Heart left ventricle (tissue), 16 donors: ENCODE measurements at places on chromosomes 1 and 21. TPM values are rescaled to one million over a fixed set of nuclear protein-coding genes. Genes with fewer than 3 reads are reported as not detected.
A peak's percentile ranks its signal among the peaks of the same experiment; 100 is the strongest.

TESK2 gene
- total RNA-seq, result 2.3 TPM

VWA5B1 gene
- total RNA-seq, result 0.12 TPM

MX2 gene
- 4.2 TPM for total RNA-seq

- no peak for DNase-seq
These were observed 10.3 kb downstream of the PRRX1 start for GRCh38 chr1:170674239-170674638.

DNA sequence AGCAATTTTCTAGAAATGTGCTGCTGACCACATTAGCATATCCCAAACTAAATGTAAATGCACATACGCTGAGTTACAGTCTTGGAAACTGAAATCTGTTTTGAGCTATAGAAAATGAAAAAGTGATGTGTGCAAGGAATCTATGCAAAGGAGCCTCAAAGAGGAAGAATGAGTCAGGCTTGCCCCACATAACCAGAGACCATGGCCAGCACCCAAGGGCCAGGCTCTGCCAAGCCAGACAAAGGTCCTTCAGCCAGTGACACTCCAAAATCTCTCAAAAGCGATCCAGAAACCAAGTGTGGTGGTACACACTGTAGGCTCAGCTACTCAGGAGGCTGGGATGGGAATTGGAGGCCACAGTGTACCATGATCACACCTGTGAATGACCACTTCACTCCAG is 195.2 kb downstream of the TOMM20 start:
- peak; percentile 78 for DNase-seq

SETSIP gene
- total RNA-seq, result not detected

DNA sequence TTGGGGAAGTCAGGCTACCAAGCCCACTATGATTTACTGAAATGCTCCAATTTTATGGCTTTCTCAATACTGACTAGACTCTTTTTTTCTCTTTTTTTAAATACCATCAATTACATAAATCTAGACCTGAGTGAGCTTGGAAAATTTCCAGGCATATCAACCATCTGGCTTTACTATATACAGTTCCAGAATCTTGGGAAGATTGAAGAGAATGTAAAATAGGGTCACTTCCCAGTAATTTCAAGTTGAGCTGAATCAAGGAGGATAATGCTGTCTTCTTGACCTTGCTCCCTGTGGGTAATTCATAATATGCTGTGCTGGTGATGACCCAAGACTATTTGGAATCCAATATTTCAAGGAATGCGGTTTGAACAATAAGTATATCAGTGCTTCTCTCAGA is 108.1 kb downstream of the MAP3K21 start:
- no peak for DNase-seq

DNA sequence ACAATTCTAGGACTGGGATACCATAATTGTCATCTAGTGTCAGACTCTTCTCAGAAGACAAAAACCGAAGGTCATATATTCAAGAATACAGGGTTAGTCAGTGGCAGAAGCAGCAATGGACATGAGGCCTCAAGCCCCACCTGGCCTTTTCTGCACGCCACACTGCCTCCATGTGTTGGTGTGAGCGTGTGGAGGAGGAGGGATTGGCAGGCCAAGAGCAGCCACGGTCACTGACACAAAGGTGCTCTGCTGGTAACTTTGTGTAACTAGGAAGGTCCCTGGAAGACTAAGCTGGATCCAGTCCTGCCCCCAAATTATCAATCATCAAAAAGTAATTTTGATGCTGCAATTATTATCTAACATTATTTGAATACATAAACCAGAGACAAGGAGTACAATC is 34.9 kb downstream of the HSF2BP start:
- DNase-seq, result no peak

GRCh38 chr1:54124472-54124871 is 28.3 kb downstream of the CDCP2 start:
- no peak for DNase-seq

LYPD8 gene
- total RNA-seq, result not detected

- DNase-seq, result no peak
These were observed 20.7 kb downstream of the RIPK4 start for GRCh38 chr21:41745971-41746743.

- peak; percentile 79 for DNase-seq
These were observed 14.0 kb upstream of the THEMIS2 start for GRCh38 chr1:27858072-27858948.

PIGC gene
- 12.3 TPM for total RNA-seq

GRCh38 chr1:177770096-177770495 is 199.8 kb downstream of the SEC16B start:
- no peak for DNase-seq

SPATA45 gene
- not detected for total RNA-seq

DNA sequence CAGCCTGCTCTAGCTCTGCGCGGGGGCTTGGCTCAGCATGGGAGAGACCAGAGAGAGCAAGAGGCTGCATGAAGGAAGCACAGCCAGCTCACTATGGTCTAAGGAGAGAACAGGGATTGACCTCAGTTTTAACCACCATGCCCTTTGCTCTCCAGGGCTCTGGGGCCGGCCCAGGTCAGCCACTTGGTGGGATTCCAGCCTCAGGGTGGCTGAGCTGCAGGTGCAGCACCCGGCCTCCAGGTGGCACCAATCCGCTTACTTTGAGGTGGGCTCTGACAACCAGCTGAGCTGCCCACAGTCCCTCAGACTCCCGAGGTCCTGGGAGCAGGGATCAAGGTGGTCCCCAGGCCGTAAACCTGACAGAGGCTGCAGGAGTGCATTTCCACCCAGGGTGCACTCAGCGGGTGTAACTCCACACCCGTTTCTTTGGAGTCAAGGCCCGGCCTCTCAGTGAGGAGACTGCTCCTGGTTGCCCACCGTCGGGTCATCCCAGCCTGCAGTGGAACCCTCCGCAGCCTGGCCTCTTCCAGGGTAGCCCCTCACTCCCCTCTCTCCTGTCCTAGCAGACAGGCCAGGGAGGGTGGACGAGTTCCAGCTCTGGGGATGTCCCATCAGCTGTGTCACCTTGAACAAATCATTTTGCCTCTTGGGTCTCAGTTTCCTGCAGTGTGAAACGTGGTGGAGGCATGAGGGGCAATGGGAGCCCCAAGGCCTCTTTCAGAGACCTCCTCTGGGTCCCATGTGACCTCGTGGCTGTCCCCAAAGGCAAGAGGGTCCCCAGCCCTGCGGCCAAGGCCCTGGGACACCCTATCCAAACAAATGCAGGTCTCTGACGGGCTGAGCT is 607 bp upstream of the LGR6 start:
- peak; percentile 76 for DNase-seq

OR10J1 gene
- not detected for total RNA-seq

DNA sequence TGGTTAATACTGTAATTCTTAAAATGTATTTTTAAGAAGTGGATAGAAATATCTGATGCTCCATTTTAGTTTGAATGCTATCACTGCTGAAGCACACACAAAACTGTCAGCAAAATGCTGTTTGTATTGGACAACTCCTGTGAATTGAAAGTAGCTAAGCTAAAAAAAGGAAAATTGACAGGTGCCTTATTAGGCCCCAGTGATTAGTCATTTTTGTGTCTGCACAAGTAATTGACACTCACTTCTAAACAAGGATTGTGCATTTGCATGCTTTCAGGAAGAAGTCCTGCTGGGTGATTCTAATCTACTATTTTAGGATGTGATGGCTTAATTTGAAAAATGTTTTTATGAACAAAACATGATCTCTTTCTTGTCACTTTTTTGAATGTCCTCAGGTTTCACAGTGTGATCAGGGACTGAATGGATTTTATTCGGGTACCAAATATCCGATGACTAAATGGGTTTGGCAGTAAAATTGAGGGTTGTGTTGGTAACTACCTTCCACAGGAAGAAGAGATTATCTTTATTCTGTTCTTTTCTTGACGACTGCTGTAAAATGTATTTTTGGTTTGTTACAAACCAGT is 13.0 kb upstream of the MAP3K7CL start:
- DNase-seq, result no peak

MARCKSL1 gene
- 11.2 TPM for total RNA-seq

GRCh38 chr21:42766739-42767560 is 112.4 kb downstream of the WDR4 start:
- DNase-seq, result no peak

- DNase-seq, result no peak
These were observed 11.7 kb upstream of the IL24 start for GRCh38 chr1:206885341-206886060.
